PC-3 (cell line): ENCODE measurements at places on chromosomes 3 and 15.

GRCh38 chr3:156787926-156788663, 38.1 kb upstream of the LEKR1 start:
- peak; percentile 94 for DNase-seq

- DNase-seq: peak; percentile 84
These were observed 67.8 kb downstream of the UBP1 start for GRCh38 chr3:33372218-33373081.

- DNase-seq: no peak
These were observed 2.9 kb upstream of the P2RY12 start for GRCh38 chr3:151387432-151387831.

DNA sequence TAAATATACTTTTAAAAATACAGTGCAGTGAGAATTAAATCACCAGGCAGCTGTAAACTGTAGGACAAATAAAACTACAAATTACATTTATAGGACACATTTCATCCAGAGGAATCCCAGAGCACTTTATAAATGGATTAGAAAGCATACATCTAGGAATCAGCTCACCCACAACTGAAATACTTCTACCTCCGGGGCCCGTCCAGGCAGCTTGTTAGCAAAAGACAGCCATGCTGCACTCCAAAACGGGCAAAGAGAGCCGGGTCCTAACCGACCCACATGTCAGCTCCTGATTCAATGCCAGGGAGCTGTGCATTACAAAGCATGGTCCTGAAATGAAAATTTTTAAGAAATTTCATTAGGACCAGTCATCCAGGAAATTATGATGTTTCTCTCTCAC, 234.1 kb downstream of the CBLB start:
- no peak for DNase-seq

- DNase-seq: peak; percentile 87
These were observed 31.5 kb downstream of the ABHD2 start for GRCh38 chr15:89119489-89120478.

- no peak for DNase-seq
These were observed 39.0 kb downstream of the IL5RA start for GRCh38 chr3:3071136-3071535.

GRCh38 chr15:87610366-87610765, 646.2 kb downstream of the NTRK3 start:
- DNase-seq: no peak

DNA sequence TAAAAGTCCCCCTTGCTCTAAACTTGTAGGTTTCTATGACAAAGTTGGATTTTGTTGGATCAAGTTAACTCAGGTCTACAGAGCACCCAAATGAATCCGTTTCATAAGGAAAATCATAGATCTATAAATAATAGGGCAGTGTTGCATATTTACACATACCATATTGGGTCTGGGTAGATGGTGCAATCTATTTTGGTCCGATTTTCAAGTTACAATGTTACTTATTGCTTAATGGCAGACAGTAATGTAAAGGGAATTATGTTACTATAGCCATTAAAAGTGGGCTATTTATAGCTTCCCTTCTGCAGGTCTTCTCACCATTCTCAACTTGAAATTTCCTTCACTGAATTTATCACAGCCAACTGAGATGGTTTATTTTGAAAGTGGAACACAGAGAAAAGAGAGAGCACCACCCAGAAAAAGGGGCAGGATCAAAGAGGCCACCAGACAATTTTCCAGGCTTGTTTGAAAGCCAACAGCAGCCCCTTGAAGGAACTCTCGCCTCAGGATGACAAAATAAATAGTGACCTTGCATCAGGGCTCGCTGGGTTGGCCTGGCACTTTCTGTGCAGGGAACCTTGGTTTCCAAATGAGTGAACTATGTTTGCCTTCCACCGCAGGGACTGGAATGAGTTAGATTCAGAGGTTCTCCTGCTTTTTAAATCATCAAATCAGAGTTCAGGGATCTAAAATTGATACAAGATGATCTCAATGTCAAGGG, 260.2 kb upstream of the HES1 start:
- no peak for DNase-seq

GRCh38 chr3:106533093-106533787, 664.4 kb upstream of the CBLB start:
- DNase-seq: no peak

DNA sequence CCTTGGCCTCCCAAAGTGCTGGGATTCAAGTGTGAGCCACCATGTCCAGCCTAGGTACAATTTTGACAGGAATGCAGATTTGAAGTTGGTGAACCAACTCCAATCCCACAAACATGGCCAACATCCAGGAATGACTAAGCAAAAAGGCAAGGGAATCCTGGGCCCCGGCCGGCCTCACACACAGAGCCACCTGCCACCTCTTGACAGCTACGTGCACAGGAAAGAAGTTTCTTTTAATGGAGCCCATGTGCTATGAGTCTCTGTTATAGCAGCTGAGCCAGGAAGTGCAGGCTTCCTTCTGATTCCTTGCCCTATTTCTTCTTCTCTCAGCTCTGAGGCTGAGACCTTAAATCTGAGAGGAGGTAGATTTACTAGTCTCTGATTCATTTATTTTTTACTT, 8.8 kb downstream of the TMEM40 start:
- peak; percentile 94 for DNase-seq

DNA sequence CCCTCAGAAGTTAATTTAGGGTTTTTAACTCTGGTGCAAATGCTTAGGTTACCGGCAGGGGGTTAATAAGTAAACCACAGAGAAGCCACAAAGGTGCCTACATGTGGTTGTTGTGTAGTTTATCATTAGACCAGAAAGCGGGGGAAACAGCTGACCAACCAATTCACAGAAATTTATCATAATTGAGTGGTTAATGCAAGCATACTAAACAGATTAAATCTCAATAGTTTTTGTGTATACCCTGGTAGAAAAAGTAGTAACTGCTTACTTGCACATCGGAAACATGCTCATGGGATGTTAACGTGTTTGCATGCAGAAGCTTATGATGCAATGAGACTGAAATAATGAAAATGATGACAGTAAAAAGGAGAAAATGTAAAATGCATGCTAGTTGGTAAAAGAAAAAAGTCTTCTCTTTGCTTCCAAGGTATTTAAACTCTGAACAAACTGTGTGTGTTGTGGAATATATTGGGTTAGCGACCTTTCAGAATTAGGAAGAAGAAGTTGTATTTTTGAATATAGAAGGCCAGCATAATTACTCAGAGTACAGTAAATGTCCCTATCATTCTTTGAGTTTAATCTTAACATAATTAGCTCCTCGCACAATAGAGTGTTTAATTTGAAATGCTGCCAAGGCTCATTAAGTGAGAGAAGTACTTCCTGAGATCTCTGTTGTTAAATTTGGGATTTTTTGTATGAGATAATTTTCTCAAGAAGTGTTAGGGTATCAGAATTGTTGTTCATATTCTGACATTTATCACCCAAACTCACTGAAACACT, 316.2 kb downstream of the PTPRG start:
- no peak for DNase-seq

GRCh38 chr3:58009026-58009748, 965 bp downstream of the FLNB start:
- DNase-seq: no peak

DNA sequence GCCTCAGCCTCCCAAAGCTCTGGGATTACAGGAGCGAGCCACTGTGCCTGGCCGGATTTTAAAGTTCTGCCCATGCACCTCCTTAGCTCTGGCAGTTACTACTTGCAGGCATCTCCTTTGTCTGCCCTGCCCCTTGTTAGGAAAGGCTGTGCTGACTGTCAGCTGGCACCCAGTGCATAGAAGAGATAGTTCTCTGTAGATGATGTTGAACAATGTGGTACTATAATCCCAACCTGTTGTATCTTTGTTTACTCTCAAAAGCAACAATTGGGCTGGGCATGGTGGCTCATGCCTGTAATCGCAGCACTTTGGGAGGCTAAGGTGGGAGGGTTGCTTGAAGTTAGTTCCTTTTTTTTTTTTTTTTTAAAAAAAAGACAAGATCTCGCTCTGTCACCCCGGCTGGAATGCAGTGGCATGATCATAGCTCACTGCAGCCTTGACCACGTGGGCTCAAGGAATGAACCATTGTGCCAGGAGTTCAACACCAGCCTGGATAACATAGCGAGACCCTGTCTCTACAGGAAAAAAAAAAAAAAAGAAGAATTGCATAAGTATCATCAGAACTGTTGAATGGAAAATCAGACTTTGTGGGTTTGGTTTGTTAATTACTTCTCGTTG, 30.6 kb downstream of the FLNB start:
- DNase-seq: peak; percentile 37

DNA sequence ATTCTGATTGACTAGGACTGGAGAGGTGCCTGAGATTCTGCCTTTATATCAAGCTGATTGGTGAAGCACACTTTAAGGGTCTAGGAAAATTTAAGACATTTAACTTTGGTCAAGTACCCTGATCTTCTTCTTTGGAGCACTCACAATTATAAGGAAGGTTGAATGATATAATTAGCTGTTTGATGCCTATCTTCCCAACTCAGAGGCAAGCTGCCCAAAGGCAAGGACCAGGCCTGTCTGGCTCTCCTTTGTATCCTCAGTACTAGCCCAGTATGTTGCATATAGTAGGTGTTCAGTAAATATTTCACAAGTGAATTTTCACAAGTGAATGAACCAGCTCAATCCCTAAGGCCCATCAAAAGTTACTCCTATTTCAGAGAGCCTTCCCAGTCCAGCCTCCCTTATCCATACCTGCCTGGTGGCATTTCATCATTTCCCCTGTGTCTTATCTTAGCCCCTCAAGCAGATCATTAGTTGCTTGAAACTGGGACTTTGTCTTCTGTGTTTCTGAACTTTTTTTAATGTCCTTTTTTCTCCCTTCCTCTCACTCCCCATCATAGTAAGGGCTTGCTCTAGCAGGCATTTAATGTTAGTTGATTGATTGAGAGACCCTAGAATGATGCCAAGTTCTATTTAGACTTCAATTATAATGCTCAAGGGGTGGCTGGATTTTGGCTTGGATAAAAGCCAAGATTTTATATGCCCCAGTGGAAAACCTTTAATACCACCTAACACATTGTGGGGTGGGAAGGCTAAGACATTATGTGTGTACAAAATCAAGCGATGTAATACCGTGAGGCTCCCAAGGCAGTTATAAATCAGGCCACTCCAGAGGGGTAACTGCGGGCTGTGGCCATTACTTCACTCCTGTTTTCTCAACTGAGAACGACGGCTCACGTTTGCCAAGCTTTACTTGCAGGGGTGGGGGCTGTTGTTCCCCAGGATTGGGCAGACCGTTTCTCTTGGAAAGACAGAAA, 43.2 kb upstream of the BOC start:
- DNase-seq: no peak

DNA sequence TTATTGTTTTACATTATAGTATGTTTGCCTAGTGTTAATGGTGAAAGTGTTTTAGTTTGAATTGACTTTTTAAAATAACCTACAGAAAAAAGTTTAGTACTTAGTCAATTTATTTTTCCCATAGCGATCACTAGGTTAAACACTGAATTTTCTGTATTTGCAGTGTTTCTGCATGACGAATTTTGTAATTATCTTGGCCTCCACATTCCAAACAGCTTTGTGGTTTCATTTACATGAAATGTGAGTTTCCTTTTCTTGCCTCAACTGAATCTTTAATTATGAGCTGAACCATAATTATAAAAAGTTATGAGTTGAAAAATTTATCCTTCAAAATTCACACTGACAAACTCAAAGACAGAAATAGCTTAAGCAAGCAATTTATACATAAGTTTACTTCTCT, 235.5 kb downstream of the CTNNB1 start:
- no peak for DNase-seq

- no peak for DNase-seq
These were observed 5.4 kb downstream of the MAPKBP1 start for GRCh38 chr15:41779662-41780157.

- no peak for DNase-seq
These were observed 33.1 kb downstream of the BTD start for GRCh38 chr3:15634671-15635070.

DNA sequence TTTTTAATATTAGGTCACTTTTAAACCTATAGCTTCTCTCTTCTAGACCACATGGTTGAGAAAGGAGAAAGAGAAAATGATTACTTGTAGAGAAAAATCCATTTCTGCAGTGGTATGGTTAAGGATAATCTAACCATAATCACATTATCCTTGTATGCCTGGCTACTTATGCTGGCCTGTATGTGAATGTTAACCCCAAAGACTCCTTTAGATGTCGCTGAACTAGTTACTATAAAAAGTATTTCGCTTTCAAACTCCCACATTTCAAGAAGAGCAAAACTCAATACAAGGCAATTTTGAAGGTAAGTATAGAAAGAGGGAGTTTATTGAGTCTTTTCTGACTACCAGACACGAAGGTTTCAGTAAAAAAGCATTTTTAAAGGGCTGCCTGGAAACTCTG, 2.2 kb downstream of the KCTD6 start:
- no peak for DNase-seq

GRCh38 chr3:142925140-142925539, 36.3 kb upstream of the PCOLCE2 start:
- no peak for DNase-seq

DNA sequence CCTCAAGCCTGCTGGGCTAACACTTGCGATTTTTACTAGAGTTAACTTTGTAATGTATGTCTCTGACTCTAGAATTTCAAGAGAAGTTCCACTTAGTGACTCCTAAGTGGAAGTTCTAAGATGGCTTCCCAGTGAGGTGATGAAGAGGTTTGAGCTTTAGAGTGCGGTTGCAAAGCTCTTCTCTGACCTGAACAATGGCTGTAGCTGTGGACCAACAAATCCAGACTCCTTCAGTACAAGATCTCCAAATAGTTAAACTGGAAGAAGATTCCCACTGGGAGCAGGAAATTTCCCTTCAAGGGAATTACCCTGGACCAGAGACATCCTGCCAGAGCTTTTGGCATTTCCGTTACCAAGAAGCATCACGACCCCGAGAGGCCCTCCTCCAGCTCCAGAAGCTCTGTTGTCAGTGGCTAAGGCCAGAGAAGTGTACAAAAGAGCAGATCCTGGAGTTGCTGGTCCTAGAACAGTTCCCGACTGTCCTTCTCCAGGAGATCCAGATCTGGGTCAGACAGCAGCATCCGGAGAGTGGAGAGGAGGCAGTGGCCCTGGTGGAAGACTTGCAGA, 22.3 kb downstream of the WDR73 start:
- DNase-seq: peak; percentile 11

DNA sequence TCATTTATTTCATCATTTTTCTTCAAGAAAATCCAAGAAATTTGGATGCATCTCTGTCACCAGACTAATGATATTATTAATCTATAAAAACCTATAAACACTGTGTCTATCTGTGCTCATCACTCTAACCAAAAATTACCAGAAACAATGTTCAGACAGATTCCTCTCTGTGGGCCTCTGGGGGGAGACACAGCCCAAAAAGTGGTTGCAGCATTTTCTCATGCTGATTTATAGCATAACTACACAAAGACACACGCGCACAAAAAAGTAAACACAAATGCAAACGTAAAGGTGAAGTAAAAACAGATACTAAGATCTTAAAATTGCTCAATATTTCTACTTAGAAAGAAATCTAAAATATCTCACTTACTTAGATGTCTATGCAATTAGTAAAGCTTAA, 976.0 kb downstream of the GBE1 start:
- DNase-seq: peak; percentile 58

GRCh38 chr3:76367281-76367680, 581.9 kb upstream of the ZNF717 start:
- no peak for DNase-seq

- no peak for DNase-seq
These were observed 9.0 kb upstream of the ULK3 start for GRCh38 chr15:74851960-74852359.
